Body of pancreas (tissue), 4 donors: ENCODE measurements at places on chromosomes 4 and X. TPM values are rescaled to one million over a fixed set of nuclear protein-coding genes. Genes with fewer than 3 reads are reported as not detected.

DNA sequence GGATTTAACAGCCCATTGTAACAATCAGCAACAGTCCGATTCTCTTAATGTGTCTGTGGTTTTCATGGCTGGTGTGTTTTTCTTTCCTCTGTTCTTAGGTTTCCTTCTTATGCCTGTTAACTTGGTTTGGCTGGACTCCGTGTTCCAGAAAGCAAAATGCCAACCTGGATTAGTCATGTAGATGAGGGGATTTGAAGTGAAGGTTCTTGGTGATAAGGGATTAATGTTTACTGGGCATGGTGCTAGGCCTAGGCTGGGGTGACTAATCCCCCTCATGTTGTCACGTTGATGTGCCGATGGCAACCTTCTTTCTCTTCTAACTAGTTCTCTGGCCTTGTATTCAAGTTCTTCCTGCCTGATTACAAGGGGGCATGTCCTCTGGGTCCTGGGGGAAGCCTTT, 85.9 kb downstream of the REPS2 start:
- peak; percentile 74 for DNase-seq

DNA sequence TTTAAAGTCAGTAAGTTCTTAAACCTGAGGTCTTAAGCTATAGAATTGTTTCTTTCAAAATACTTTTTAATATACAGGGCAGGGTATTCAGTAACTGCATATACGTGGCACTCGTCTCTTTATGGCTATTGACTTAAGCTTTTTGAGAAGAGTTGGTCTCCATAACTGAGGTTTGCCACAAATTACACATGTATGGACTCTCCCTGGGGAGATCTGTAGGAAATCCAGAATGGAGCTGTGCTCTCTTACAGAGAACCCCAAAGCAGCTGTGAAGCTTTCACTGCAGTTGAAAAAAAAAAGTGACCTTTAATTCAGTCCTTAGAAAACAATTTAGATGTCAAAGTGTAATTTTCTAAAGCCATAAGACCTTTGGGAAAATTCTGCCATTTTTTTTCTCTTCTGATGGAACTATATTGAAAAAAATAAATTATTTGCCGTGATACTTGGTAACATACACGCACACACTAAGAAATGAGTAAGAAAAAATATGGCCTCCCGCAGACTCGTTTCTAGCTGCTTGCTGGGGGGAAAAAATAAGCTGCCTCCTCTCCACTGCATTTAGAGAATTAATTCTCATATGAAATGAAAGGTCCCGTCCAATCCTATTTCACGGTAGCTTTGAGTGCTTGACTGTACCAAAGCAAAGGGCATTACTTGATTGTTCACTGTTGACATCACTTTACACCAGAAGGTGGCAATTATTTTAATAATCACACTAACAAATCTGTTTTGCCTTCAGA, 159.4 kb upstream of the TENM3 start:
- no peak for DNase-seq

DNA sequence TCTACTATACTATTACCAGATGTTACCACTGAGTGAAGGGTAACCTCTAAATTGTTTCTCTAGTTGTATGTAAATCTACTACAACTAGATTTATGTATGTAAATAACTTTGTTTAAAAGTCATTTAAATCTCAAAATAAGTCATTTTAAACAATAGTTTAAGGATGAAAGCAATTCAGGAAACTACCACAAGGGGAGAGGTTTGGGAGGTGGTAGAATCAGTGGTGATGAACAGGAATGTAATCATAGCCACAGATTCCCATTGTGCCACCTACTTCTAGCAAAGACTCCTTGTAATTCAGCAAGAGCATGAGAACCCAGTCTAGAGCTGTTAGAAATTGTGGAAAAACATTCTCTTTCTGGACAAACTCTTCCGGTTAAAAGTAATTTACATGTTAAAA, 234.6 kb downstream of the SLC7A11 start:
- no peak for DNase-seq

- DNase-seq: no peak
Measured at GRCh38 chr4:150586162-150586810, 4.3 kb downstream of the MAB21L2 start.

DNA sequence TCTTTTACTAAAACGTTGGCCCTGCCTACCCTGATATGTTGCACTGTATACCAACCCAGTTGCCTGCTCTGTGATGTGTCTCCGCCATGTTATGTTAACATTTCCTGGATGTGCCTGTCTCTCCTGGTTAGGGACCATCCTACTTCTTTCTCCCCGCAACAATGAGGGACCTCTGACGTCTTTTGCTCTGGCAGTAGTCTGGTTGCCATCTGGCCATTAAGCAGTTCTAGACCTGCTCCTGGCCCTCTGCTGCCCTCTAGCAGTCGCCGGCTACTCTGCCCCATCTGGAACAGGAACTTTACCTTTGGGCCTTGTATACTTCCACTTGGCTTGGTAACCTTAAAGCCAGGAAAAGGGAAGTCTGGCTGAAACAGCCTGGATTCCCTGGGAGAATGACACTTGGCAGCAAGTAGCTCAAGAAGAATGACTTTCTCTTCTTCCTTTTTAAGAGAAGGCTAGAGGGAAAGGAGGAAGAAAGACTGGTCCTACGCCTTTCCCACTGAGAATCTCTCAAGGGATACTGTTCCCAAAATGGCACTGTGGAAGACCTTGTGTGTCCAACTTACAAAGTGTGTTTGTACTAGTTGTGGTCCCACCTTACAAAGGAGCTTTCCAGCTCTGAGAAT, 63.5 kb downstream of the GPC3 start:
- DNase-seq: peak; percentile 68

DNA sequence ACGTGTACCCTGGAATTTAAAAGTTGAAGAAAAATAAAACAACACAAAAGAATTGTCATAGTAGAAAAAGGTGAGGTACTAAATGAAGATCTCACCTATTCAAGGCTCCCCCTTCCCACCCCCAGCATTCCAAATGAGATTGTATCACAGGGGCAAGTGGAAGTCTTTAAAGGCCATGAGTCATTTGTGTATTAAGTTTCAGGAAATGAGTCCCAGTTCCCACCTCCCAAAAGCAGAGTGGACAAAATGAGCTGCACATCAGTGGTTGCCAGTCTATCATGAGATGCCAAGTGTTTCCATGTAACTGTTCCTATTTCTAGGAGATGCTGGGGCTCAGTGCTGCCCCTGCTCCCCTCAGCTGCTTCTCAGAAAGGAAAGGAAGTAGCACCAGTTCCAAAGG, 20.1 kb downstream of the ARHGEF9 start:
- no peak for DNase-seq

- DNase-seq: no peak
Measured at GRCh38 chr4:4339504-4340085, 47.3 kb upstream of the NSG1 start.

- DNase-seq: no peak
Measured at GRCh38 chrX:134676436-134676835, 18.2 kb upstream of the PLAC1 start.

- no peak for DNase-seq
Measured at GRCh38 chr4:7638984-7639789, 204.5 kb upstream of the PSAPL1 start.

GRCh38 chr4:139563515-139563914, 7.5 kb upstream of the SETD7 start:
- DNase-seq: no peak

DNA sequence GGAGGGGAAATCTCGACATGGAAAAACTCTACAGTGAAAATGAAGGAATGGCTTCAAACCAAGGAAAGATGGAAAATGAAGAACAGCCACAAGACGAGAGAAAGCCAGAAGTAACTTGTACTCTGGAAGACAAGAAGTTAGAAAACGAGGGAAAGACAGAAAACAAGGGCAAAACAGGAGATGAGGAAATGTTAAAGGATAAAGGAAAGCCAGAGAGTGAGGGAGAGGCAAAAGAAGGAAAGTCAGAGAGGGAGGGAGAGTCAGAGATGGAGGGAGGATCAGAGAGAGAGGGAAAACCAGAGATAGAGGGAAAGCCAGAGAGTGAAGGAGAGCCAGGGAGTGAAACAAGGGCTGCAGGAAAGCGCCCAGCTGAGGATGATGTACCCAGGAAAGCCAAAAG, 1.3 kb downstream of the TCEAL4 start:
- no peak for DNase-seq

- DNase-seq: no peak
Measured at GRCh38 chr4:67167849-67168248, 377.5 kb downstream of the CENPC start.

- no peak for DNase-seq
Measured at GRCh38 chrX:142233400-142233799, 28.3 kb upstream of the MAGEC2 start.

GRCh38 chr4:53075162-53075785, 213.2 kb downstream of the RASL11B start:
- no peak for DNase-seq

DNA sequence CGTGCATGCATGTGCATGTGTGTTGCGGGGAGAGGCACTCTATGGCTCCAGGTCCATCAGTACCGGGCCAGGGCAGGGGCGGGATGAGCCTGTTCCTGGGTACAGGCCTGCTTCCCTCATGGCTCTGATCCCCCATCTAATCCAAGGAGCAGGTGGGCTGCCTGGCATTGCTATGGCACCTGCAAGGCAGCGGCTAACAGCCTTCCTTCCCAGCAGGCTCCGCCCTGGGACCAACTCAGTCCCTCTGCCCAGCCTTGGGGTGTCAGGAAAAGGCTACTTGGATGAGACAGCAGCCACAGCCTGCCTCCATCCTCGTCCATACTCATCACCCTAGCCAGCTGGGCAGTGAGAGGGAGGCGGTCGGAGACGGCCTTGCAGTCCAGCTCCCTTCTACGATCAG, 46.5 kb downstream of the PPP2R2C start:
- DNase-seq: no peak

DNA sequence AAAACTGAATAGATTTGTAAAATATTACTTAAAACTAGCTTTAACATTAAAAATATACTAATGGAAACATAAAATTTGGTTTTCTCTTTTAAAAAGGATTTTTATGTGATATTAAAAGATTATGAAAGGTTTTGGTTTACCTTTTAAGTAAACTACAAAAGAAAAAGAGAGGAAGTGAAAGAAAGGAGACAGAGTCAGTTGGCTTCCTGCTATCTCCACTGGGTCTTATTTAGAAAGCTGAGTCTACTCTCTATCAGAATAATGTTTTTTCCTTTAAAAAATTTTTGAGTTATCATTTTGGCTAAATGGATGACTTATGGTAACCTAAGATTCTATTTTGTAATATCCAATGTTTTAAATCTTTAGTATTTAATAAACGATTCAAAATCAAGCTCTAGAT, 21.6 kb upstream of the ATP8A1 start:
- DNase-seq: no peak

Gene CXCL3
- total RNA-seq: not detected

Gene HPGDS
- total RNA-seq: 3.6 TPM

Gene ADH1A
- total RNA-seq: 0.26 TPM

Gene GYPB
- not detected for total RNA-seq

Gene MTMR8
- 1.0 TPM for total RNA-seq

Gene ZXDA
- 7.0 TPM for total RNA-seq

Gene RHOXF2B
- total RNA-seq: not detected

Gene GAGE1
- not detected for total RNA-seq

Gene H2BW2
- total RNA-seq: not detected

Gene DOK7
- total RNA-seq: 7.0 TPM

Gene FAM184B
- not detected for total RNA-seq

Gene GPR50
- total RNA-seq: not detected

Gene MAGEC2
- not detected for total RNA-seq
